Urothelium cell line (cell line): ENCODE measurements at places on chromosomes 5 and 9.
A peak's percentile ranks its signal among the peaks of the same experiment; 100 is the strongest.

DNA sequence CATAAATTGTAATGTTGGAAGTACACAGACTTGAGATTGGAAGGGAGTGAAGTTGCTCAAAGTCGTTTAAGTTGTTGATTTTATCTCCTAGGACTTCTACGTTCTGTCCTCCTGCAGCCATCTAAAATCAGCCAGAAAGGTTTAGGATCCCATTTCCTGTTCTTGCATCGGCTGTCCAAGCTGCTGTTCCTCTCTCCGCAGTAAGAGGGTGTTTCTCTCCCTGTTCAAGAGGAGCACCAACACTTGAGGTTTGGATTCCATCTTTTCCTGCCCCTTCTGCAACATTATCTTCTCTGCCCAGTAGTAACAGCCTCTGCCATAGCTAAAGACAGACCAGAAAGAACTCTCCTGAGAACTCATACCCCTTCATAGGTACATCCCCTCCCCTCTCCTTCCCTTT is 373.4 kb downstream of the GADD45G start:
- no peak for DNase-seq

GRCh38 chr5:111313017-111313724 is 89.0 kb downstream of the CAMK4 start:
- DNase-seq: no peak

DNA sequence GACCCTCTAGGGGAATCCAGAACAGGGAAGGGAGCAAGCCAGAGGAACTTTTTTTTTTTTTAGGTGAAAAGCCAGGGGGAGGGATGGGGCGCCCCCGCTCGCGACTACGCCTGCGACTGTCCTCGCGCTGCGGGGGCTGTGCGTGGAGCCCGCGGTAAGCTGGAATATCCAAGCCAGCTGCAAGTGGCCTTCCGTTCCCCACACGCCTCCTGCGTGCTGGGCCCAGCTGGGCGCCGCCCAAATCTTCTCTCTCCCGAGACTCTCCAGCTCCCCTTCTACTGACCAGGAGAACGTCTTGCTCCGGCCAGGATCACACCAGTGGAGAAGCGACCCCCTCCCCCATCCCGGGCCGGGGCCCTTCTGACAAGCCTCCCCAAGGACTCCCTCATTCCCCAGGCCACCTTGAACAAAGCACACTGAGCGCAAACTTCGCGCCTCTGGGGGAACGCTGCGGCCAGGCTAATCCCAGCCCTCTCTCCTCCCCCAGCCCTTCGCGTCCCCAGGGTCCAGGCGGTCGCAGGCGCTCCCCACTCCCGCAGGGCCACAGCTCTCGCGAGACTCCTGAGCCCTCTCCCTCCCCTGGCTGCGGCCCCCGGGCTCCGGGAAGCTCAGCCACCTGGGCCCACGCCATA is 6.6 kb downstream of the BARX1 start:
- no peak for DNase-seq

DNA sequence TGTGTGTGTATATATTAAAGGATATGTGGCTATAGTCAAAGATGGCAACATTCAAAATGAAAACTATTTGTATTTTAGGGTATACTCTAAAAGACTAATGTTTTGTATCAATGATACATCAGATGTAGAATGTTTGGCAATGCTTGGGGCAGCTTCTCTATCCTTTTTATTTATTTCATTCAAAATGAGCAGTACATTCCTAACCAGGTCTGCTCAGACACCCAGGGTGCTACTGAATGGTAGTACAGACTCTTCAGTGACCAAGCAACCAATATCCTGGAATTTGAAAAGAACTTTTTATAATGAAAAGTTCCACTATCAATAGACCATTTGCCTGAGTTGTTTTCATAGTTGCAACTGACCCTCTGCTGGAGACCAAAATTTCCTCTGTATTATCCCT is 23.9 kb downstream of the MEGF9 start:
- DNase-seq: no peak

DNA sequence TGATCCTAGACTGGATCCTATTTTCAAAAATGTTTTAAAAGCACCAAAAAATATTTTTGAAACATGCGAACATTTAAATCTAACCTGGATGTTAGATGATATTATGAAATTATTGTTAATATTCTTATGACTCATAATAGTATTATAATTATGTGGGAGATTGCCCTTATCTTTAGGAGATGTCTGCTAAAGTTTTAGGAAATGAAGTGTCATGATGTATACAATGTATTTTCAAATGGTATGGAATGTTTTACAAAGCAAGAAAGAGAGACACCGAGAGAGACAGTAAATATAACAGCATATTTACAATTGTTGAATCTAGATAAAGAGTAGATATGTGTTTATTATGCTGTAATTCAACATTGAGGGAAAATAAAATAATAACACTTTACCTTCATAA is 455.9 kb downstream of the ACTL7B start:
- DNase-seq: no peak

- DNase-seq: no peak
Measured at GRCh38 chr9:121771418-121771817, 120.0 kb downstream of the DAB2IP start.

- DNase-seq: no peak
Measured at GRCh38 chr9:2270565-2270964, 255.4 kb downstream of the SMARCA2 start.

DNA sequence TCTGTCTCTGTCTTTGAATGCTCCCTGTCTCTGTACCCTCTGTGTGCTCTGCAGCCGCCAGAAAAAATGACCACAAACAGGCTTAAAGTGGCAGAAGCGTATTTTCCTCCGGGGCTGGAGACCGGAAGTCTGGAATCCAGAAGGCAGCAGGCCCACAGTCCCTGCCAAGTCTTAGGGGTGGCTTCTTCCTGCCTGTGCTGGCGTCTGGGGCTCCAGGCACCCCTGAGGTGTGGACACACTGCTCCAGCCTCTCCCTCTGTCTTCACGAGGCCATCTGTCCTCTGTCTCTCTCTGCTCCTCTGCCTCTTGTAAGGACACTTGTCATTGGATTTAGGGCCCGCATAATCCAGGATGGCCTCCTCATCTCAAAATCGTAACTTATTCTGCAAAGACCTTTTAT is 298.4 kb upstream of the IRX4 start:
- DNase-seq: no peak

DNA sequence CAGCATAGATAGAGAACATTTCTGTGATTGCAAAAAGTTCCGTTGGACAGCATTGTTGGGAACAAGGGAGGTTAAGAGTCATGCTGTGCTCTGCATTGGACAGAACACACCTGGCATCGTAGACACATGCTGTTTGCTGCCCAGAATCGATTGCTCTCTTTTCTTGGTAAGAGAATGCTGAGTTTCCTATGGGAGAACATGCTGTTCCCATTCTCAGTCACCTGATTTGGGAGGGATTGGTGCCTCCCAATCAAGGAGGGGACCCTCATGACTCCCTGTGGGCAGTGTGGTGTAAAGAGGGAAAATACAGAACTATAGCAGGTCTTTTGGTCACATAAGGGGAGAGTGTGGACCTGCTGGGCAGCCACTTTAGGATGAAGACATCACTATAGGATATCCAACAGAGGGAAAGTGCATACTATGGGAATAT is 555.4 kb upstream of the CLINT1 start:
- DNase-seq: no peak

DNA sequence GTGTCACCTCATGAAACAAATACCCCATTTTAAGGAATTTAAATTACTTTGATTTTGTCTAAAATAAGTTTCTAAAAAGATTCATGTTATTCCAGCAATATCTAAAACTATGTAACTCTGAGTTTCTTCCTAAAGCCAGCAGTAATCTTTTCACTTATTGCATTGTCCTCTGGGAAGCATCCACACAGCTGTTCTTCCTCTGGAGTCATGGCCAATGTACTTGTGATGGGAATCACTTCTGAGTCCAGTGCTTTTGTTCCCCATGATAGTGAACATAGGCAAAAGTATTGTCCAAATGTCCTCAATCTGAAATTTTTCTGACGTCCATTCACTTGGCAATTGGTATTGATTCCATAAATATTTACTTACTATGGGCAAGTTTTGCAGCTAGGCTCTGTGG is 125.0 kb downstream of the STARD4 start:
- no peak for DNase-seq

GRCh38 chr5:606526-607399 is 5.4 kb upstream of the CEP72 start:
- DNase-seq: no peak

DNA sequence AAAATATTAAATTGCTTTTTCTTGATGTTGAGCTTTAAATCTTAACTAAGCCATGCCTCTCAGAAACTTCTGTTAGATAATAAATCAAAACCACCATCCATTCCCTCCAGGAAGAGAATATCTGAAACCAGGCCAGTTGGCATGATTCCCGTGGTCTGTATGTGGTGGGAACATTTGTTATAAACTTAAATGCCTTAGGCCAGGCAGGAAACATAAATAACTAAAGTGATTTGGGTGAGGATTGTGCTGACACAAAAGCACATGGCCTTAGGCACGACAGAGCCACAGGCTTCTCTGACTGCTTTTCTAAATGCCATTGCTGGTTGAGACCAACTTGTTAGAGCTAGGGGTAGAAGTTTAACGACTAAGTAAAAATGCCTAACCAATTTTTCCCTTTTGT is 255.9 kb downstream of the GABRG2 start:
- peak; percentile 8 for DNase-seq

DNA sequence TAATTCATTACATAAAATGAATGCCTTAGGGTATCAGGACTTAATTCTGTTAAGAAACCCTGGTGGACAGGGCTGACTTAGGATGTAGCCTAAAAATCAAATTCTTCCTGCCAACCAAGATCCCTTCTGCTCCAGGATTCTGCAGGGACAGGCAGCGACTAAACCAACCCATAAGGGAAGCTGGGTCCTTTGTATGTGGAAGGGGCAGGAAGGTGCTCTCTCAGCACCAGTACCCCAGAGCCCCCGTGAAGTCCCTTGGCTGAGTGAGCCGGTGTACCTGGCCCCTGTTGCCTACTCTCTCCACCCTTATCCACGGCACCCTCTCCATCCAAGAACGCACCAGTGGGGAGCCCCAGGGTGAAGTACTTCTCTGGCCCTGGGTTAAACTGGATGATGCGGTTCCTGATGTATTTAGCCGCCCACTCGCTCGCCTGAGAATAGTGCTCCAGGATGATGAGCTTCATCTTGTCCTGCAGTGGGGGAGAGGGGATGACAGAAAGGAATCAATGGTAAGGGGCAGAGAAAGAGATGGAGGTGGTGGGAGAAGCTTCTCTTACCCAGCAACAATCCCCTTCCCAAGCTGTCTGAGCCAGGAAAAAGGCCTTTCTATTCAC is 1.1 kb downstream of the GNPDA1 start:
- DNase-seq: no peak

GRCh38 chr5:64876203-64876602 is 107.5 kb downstream of the CWC27 start:
- DNase-seq: no peak

GRCh38 chr5:160770718-160771117 is 81.3 kb downstream of the ATP10B start:
- DNase-seq: no peak

- peak; percentile 89 for DNase-seq
Measured at GRCh38 chr9:98551511-98552286, 157.0 kb downstream of the GABBR2 start.

DNA sequence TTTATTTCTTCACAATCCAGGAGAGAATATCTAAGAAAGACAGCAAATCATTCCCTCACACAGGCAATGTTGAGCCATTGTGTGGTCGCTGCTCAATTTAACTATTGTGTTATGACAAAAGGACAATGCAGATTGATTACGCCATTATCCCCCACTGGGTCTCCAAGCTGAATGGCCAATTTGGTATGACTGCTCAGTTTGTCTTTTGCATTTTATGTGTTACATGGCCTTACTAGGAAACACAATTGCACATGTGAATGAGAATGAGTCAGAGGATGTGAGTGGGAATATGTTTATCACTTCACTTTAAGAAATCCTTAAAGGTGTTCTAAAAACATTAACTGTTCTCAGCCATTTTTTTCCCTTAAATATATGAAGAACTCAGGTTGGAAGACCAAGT is 108.3 kb downstream of the FAM174A start:
- no peak for DNase-seq

GRCh38 chr5:88837817-88838216 is 45.2 kb downstream of the MEF2C start:
- no peak for DNase-seq

GRCh38 chr9:69013382-69013727 is 558 bp downstream of the PRKACG start:
- DNase-seq: no peak

- DNase-seq: no peak
Measured at GRCh38 chr9:108022246-108022935, 532.8 kb upstream of the KLF4 start.

DNA sequence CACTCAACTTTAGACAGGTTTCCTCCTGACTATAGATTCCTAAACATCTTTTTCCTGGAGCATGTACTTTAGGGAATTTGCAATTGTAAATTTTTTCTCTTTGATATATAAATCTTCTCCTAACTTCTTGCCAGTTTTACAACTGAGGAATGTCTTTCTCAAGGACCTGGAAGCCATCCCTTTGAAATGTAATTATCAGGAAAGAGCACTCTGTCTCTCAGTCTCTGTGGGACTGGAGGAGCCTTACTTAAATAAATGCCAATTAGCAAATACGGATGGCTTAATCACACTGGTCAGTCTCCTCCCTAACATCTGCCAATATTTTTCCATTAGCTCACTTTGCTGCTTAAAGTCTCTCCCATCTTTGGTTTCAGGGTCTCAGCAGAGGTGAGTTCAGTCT is 344.3 kb upstream of the ARRDC3 start:
- no peak for DNase-seq

GRCh38 chr5:11734369-11734768 is 169.9 kb downstream of the CTNND2 start:
- no peak for DNase-seq

DNA sequence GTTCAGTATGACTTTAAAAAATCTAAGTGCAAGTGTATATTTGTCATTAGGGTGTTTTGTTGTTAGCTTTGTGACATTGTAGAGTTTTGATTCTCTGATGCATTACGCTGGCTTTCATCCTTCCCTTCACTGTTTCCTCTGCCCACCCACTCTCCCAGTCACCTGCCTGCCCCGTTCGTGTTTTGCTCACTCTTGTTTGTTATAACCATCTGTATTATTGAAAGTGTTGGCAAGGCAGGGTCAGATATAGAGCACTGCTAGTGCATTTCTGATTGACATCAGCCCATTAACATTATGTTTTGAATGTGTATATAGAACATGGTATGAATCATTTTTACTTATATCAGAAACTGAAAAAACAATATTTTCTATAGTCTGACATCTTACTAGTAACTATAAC is 27.3 kb downstream of the SCGB3A1 start:
- no peak for DNase-seq

GRCh38 chr5:112579599-112580170 is 158.0 kb upstream of the APC start:
- no peak for DNase-seq

GRCh38 chr9:30075451-30076199 is 2308.8 kb upstream of the ACO1 start:
- peak; percentile 8 for DNase-seq
